ENCODE measurements at places on chromosomes 2 and 18. TPM values are rescaled to one million over a fixed set of nuclear protein-coding genes. Genes with fewer than 3 reads are reported as not detected.

The PIKFYVE gene
- polyA plus RNA-seq: 3.7 TPM

The PSME4 gene
- 9.4 TPM for polyA plus RNA-seq

GRCh38 chr2:85911814-85912692 is 23.3 kb upstream of the ST3GAL5 start:
- peak; percentile 20 for DNase-seq

GRCh38 chr18:7158216-7158615 is 40.6 kb upstream of the LAMA1 start:
- no peak for DNase-seq

- no peak for DNase-seq
Measured at GRCh38 chr2:187319441-187320108, 128.5 kb downstream of the CALCRL start.

- no peak for DNase-seq
Measured at GRCh38 chr2:69138793-69139459, 125.9 kb downstream of the ANTXR1 start.

Data from brain (organoid and tissue), 16 donors.